ENCODE measurements at places on chromosomes 2 and 18.

DNA sequence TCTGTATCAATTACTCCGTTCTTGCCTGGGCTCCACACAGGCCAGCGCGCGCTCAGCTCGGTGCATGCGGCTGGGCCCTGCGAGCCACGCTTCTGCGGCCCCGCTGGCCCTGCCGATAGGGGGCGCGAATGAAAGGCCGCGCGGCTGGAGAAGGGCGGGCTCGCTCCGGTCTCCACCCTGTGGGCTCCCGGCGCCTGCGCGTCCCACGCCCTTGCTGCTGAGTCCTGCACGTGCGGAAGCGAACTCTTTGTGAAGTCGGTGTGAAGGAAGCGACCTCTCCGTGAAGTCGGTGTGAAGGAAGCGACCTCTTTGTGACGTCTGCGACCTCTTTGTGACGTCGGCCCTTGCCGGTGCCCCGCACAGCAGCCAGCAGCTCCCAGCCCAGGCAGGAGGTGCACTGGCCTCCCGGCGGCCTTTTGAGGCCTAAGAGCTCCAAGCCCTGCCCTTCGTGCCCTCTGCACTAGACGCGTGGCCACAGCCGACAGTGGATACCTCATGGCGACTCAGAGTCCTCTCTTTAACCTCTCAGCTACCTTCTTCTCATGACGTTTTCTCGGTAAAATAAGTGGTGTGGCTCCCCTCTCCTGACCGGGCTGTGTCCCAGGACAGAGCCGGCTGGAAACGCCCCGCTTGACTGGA lies 391.9 kb upstream of the RAB6C start:
- no peaks in the 10 kb centered on the region for H3K4me1 ChIP-seq
- H3K4me3 ChIP-seq = no peak overlapping the region
- no peaks in the 10 kb centered on the region for H3K36me3 ChIP-seq
- H3K27ac ChIP-seq = no peak overlapping the region
- H3K27me3 ChIP-seq = no peaks in the 10 kb centered on the region
- no peak for DNase-seq

DNA sequence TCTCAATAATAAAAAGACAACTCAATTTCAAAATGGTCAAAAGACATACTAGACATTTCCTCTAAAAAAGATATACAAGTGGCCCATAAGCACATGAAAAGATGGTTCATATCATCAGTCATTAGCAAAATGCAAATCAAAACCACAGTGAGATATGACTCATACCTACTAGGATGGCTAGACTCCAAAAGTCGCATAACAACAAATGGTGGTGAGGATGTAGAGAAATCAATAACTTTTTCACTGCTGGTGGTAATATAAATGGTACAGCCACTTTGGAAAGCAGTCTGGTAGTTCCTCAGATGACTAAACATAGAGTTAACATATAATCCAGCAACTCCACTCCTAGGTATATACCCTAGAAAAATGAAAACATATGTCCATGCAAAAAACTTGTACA lies 242.3 kb upstream of the NOL4 start:
- H3K4me1 ChIP-seq = no peaks in the 10 kb centered on the region
- DNase-seq = no peak
- no peaks in the 10 kb centered on the region for H3K36me3 ChIP-seq

DNA sequence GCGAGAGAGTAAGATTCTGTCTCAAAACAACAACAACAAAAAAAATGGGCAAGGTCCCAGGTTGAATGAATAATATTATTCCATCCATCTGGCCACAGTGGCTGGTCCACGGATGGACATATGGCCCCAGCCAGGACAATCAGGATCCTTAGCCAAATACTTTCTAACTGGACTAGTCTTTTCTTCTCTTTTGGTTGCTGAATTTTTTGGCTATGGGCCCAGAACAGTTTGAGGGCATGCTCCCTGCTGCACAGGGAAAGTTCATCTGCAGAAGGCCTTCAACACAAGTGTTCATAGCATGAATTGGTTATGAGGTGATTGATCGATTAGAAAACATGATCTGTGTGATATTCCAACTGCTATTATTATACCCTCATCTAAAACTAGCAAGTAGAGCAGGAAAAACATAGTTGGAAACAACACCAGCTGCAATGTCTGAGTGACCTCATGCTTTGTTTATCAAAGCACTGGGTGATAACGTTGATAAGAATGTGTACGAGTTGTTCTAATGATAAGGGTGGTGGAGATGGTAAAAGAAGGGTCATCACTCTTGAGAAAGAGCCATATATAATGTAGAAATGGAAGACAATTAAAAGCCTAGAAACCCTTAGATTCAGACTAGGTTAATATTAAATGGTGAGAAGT lies 47.8 kb upstream of the RNF103 start:
- H3K27me3 ChIP-seq = no peaks in the 10 kb centered on the region
- H3K36me3 ChIP-seq = no peaks in the 10 kb centered on the region
- H3K27ac ChIP-seq = peak overlapping the region; percentile 34
- H3K4me1 ChIP-seq = no peaks in the 10 kb centered on the region
- no peak overlapping the region for H3K4me3 ChIP-seq

DNA sequence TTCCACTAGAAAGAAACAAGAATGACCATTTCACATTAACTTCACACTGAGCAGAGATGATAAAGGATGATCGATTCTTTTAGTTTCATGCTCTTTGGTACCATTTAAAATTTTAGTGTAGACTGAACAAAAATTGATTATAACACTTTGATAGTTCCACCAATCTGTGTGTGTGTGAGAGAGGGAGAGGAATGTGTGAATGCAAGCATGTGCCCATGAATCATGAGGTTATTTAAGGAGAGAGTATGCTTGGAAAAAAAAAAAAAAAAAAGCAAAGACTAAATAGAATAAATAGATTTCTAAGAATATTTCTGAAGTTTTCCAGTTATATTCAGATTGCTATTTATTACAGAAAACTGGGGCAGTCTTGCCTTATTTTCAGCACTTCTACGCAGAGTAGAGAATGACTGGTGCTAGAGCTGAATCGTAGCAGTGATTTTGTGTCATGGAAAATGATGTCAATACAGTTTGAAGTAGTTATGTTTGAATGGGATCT lies 900.8 kb downstream of the SLC4A3 start:
- no peaks in the 10 kb centered on the region for H3K4me1 ChIP-seq
- no peaks in the 10 kb centered on the region for H3K27me3 ChIP-seq

- peak overlapping the region; percentile 93 for H3K27ac ChIP-seq
- no peak for DNase-seq
- H3K36me3 ChIP-seq = no peaks in the 10 kb centered on the region
- H3K4me3 ChIP-seq = peak overlapping the region; percentile 42
These were observed 211.8 kb downstream of the NEDD4L start for GRCh38 chr18:58255701-58256311.

DNA sequence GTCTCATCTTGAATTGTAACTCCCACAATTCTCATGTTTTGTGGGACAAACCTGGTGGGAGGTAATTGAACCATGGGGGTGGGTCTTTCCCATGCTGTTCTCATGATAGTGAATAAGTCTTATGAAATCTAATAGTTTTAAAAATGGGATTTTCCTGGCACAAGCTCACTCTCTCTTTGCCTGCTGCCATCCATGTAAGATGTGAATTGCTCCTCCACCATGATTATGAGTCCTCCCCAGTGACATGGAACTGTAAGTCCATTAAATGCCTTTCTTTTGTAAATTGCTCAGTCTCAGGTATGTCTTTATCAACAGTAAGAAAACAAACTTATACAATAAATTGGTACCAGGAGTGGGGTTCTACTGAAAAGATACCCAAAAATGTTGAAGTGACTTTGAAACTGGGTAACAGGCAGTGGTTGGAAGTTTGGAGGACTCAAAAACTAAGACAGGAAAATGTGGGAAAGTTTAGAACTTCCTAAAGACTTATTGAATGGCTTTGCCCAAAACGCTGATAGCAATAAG lies 601.4 kb downstream of the ZEB2 start:
- H3K36me3 ChIP-seq = no peaks in the 10 kb centered on the region
- no peaks in the 10 kb centered on the region for H3K27me3 ChIP-seq
- DNase-seq = no peak
- no peak overlapping the region for H3K27ac ChIP-seq
